ENCODE measurements at places on chromosomes 1 and 21.
A peak's percentile ranks its signal among the peaks of the same experiment; 100 is the strongest.

GRCh38 chr1:158163000-158163947 lies 17.4 kb upstream of the CD1D start:
- no peak for DNase-seq

DNA sequence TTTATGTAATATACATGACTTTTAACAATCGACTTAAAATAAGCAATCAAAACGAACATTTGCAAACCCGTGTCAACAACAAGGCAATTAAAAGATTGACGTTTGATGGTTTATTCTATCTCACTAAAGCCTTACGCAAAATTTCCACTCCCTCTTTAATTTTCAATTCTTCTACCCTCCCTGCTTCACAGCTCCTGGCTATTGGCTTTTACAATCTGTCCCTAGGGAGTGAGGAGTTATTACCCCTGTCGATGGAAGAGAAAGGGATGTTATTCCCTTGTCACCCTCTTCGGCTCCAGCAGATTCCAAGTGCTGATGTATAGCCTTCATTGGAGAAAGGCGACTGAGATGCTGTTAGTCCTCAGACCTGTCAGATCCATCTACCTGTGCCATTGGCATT lies 161.3 kb downstream of the ZNF281 start:
- DNase-seq: no peak

- DNase-seq: no peak
Measured at GRCh38 chr1:61007534-61008364, 74.6 kb upstream of the NFIA start.

DNA sequence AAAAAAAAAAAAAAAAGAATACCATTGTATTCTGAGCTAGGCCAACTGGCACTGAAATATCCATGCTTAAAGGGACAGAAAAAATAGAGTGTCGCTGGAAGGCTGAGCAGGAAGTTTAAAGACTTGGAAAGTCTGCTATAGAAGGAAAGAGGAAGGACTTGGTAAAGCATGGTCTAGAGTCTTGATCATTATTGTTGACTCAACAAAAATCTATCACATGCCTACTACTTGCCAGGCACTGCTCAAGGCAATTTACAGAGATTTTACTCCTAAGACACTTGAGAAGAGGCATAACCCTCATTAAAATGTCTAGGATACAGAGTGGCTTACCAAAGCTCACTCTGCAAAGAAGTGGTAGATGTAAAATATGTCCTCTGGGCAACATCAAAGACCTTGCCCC lies 324.0 kb upstream of the DAB1 start:
- DNase-seq: no peak

GRCh38 chr1:212035835-212036605 lies 472 bp downstream of the DTL start:
- no peak for DNase-seq

- no peak for DNase-seq
Measured at GRCh38 chr21:31894457-31894856, 21.6 kb downstream of the HUNK start.

- DNase-seq: no peak
Measured at GRCh38 chr1:104459886-104460285, 710.2 kb downstream of the AMY1C start.

DNA sequence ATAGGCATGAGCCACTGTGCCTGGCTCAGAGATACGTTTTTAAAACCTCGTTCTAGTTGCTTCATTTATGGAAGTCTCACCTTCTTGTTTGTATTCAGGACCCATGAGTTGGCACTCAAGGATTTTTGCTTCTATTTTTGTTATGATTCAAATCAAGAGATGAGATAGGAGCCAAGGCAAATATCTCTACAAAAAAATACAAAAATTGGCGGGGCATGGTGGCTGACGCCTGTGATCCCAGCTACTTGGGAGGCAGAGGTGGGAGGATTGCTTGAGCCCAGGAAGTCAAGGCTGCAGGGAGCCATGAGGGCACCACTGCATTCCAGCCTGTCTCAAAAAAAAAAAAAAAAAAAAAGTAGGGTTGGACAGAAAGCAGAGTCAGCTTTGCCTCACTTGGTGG lies 36.8 kb upstream of the ERRFI1 start:
- no peak for DNase-seq

GRCh38 chr21:25735646-25736597 lies 1.1 kb downstream of the GABPA start:
- DNase-seq: peak; percentile 69

- DNase-seq: no peak
Measured at GRCh38 chr1:222047366-222047765, 305.5 kb upstream of the DUSP10 start.

DNA sequence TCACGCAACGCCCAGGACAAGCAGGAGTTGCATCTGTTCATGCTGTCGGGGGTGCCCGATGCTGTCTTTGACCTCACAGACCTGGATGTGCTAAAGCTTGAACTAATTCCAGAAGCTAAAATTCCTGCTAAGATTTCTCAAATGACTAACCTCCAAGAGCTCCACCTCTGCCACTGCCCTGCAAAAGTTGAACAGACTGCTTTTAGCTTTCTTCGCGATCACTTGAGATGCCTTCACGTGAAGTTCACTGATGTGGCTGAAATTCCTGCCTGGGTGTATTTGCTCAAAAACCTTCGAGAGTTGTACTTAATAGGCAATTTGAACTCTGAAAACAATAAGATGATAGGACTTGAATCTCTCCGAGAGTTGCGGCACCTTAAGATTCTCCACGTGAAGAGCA lies 60.4 kb upstream of the ZNF326 start:
- no peak for DNase-seq

DNA sequence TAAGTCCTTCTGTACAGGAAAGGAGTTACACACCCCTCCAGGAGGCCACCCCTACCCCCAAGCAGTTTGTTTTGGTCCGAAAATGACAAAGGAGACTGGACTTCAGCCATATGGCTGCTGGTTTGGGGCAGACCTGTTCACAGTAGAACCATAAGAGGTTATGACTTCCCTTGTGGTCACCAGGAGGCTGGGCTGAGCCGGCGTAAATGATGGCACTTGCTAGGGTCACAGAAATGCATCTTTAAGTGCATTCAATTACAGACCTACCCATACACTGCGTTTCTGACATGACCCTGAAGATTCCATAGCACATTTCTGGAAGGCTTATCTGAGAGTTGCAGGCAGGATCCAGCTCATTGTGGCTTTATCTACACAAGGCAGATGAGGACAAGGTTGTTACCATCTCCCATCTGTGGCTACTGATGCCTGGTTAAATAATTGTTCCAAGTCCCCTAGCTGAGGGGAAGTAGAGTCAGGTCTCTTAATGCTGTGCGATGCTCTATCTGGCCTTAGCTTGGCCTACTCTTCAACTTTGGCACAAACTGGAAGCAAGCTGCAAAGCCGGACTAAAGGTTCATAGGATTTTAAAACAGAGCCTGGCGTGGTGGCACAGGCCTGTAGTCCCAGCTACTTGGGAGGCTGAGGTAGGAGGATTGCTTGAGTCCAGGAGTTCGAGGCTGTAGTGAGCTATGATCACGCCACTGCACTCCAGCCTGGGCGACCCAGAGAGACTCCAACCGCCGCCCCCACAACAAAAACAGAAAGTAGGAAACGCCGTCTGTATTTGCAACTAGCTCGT lies 1.7 kb upstream of the TRIM67 start:
- no peak for DNase-seq

DNA sequence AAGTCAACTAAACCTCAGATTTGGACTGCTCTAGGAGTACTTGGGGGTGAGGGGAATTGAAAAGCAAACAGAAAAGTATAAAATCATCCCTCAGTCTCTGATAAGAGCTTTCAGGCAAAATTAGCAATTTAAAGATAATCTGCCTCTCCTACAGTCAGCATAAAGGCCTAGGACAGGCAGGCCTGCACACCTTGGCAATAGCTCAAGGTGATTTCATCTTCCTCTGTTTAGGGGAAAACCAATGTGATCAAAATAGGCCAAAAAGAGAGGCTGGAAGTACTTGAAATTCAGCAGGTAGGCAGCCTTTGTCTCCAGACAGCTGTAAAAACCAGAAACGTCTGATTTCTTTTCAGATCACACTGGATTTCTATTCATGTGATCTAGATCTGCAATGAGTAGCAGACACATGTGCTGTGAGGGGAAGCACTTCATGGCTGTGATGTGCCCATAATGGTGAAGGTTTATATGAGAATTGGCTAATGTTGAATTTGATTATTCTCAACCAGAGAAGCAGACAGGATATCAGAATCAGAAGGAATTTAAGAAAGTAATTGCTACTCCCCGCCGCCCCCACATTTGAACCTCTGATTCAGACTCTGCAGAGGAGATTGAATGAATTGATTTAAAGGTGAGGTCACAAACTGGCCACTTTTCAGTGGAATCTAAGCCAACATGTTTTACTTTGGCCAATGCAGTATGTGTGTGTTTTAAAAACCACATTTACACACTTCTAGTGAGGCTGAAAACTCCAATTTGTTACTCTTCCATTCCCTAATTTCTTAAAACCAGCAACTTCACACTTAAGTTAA lies 45.8 kb upstream of the DNASE2B start:
- DNase-seq: no peak

DNA sequence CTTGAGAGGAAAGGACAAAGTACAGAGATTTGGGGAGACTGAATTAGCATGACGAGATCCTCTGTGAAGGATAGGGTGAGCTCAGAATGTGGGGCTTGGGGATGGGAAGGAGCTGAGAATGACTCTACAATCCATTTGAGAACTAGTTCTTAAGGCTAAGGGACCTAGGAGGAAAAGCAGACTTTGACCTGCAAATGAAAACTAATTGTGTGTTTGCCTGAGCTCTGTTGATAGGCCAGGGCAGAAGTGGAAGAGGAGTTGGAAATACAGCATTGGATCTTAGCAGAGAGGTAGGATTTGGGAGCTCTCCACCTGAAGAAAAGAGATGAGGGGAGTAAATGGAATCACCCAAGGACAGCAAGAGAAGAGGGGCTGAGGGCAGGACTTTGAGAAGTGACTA lies 2.1 kb upstream of the RGS8 start:
- no peak for DNase-seq

DNA sequence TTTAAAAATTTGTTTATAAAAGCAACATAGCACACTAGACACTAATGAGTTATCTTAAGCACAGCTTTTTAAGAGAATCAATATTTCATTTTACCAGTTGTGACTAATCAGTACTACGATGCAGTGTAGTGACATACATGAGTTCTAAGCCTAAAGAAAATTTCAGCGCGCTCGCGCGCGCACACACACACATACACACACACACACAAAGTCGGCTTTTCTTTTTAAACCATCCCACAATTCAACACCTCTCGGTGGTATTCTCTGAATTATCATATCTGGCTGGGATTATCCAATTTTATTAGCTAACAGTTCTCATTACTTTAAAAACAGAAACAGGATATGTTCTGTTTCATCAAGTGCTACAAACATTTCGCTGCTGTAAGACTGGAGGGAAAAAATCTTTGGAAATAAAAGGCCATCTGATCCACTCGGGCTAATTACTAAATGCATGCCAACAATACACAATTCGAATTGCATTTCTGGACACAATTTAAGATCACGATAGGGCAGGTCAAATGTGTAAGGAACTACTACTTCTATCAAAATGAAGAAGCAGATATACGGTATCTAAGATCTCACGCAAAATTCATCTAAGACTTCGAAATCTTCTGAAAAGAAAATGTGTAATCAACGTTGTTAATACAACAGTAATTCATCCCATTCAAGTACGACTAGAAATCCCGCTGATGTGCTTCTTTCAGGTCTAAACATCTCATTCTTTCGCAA lies 1.2 kb downstream of the TUT4 start:
- no peak for DNase-seq

GRCh38 chr1:43319766-43320165 lies 17.9 kb upstream of the MPL start:
- DNase-seq: no peak

GRCh38 chr1:96996001-96996400 lies 274.4 kb downstream of the PTBP2 start:
- DNase-seq: no peak

- DNase-seq: no peak
Measured at GRCh38 chr1:195973311-195973904, 634.8 kb downstream of the KCNT2 start.

DNA sequence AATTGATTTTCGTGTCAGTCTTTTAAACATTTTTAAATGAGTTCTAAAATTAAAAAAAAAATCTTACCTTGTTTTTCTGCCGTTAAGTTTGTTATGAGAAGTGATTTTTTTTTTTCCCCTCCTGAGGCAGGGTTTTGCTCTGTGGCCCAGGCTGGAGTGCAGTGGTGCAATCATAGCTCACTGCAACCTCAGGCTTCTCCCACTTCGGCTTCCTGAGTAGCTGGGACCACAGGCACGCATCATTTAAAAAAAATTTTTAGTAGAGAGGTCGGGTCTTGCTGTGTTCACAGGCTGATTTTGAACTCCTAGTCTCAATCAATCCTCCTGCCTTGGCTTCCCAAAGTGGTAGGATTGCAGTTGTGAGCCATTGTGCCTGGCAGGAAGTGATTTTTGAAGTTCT lies 41.1 kb downstream of the MTR start:
- no peak for DNase-seq

DNA sequence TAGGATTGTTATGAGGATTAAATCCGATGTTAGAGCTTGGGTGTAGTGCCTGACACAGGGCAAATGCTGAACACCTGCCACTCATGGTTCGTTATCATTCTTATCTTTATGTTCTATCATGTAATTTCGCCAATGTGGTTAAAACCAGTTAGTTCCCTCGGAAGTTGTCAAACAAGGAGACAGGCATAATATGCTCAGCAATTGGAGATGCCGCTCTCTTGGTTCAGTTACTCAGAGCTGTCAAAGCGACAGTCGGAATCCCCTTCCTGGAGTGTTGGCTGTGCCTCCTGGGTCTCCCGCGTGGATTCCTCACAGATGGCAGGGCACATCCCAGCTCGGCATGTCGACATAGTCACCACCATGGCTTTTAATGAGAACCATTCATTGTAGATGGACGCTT lies 192.2 kb downstream of the ROR1 start:
- no peak for DNase-seq

DNA sequence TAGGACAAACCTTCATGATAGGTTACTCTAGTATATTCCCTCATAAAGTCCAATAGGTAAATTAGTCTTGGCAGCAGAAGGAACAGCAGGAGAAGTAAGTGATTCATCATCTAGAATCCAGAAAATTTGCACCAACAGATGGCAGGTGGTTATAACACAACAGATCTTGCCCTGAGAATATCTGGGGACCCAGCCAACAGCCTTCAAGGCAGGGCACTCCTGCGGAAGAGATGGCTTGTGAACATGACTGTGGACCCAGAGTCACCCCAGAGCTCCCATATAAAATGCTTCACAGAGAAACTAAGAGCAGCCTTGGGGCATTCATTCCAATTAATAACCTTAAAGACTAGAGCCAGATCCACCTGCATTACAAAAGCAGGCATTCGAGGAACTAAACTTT lies 7.9 kb upstream of the PLA2G2C start:
- no peak for DNase-seq

DNA sequence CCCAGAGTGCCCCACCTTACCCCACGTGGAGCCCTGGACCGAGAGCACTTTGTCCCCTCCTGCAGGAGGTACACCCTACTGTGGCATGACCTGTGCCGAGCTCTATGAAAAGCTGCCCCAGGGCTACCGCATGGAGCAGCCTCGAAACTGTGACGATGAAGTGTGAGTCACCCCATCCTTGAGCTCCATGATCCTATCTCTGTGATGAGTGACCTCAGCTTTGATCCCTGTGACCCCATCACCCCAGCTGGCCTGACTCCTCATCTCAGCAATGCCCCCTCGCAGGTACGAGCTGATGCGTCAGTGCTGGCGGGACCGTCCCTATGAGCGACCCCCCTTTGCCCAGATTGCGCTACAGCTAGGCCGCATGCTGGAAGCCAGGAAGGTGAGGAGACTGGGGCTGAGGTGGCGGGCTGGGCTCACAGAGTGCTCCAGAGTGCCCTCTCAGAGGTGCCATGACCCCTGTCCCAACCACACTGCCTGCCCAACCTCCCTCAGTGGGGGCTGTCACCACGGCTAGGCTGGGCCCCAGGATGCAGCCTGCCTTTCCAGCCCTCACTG lies 16.2 kb upstream of the MPL start:
- no peak for DNase-seq
